ENCODE measurements at places on chromosomes 1 and 21.

GRCh38 chr1:89547563-89548116 lies 23.0 kb downstream of the LRRC8B start:
- DNase-seq = no peak

- no peak for DNase-seq
These were observed 49.3 kb downstream of the FBXO42 start for GRCh38 chr1:16302709-16303627.

DNA sequence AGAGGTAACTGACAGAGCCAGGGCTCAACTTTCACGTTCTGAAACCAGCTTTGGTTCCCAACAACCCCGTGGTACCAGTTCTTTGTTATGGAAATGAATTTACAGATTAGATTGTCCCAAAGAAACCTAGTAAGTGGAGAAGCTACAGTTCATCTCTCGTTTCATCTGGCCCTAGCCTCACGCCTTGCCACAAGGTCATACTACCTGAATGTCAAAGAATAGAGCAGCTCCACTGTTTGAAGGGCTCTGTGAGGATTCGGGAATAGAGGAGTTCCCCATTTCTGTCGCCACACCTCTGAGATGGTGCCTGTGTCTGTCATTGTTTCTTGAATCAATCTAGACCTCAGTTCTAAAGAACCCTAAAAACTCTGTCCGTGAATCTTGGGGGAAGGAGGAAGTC lies 15.0 kb upstream of the CDC42 start:
- no peak for DNase-seq

DNA sequence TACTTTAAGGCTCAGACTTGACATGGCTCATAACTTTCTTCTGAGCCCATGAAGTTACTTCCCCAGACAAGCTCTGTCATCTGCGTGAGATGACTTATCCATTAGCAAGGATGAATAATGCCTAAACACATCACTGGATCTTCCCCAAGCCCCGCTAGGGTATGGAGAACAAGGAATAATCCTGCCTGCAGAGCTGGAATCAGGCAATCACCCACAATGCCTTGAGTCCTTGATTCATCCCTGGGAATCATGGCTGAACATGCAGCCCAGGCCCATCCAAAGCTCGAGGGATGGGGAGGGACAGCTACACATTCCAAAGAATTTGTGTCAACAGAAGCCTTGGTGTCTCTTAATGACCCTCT lies 131.7 kb downstream of the PSMG1 start:
- DNase-seq = no peak

- DNase-seq = peak; percentile 51
These were observed 20.6 kb upstream of the SH3D21 start for GRCh38 chr1:36285443-36286101.

DNA sequence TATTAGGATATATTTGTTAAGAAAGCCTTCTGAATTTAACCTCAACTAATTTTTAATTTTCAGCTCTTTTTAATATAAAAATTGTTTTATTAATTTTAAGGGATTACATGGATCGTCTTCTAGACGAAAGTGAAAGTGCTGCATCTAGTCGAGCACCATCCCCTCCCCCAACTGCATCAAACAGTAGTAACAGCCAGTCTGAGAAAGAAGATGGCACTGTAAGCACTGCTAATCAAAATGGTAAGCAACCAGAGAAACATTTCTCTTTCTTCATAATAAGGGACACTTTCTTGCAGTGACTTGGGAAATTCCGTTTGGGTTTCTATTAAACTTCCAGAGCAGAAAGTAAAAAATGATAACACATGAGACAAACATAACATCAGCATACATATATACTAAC lies 56.9 kb downstream of the MIER1 start:
- DNase-seq = no peak

GRCh38 chr1:212680680-212681389 lies 18.8 kb downstream of the BATF3 start:
- DNase-seq = no peak

GRCh38 chr1:117753232-117753631 lies 147.4 kb downstream of the TENT5C start:
- no peak for DNase-seq

- DNase-seq = peak; percentile 63
These were observed 50.8 kb downstream of the RHBG start for GRCh38 chr1:156419854-156420204.

DNA sequence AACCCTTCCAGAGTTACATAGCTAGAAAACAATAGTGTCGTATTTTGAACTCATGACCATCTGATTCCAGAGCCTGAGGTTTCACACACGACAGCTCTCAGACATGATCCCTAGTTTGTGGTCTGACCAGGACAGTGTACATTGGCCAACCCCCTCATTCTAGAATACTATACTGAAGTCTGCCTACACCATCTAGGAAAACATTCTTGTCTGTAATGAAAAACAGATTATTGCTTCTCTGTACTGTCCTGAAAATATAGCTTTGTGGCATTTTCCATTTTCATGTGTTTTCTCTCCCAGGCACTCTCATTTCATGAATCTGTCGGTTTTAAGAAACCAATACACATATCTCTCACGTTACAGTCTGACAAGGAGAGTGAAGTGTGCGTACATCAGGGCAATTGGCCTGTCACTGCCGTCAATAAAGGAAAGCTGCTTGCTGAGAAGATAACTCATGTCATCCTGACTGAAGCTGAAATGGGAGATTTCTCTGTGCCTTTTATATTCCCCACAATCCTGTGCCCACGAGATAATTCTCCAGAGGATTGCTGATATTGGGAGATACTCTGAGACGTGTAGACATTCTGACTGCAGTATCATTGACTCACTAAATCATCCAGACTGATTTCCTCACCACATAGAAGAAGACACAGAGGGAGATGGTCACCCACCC lies 585.6 kb downstream of the PLPP3 start:
- no peak for DNase-seq

GRCh38 chr1:7606096-7606495 lies 165.0 kb upstream of the VAMP3 start:
- DNase-seq = no peak

- no peak for DNase-seq
These were observed 59.6 kb upstream of the CSF3R start for GRCh38 chr1:36542024-36542961.

DNA sequence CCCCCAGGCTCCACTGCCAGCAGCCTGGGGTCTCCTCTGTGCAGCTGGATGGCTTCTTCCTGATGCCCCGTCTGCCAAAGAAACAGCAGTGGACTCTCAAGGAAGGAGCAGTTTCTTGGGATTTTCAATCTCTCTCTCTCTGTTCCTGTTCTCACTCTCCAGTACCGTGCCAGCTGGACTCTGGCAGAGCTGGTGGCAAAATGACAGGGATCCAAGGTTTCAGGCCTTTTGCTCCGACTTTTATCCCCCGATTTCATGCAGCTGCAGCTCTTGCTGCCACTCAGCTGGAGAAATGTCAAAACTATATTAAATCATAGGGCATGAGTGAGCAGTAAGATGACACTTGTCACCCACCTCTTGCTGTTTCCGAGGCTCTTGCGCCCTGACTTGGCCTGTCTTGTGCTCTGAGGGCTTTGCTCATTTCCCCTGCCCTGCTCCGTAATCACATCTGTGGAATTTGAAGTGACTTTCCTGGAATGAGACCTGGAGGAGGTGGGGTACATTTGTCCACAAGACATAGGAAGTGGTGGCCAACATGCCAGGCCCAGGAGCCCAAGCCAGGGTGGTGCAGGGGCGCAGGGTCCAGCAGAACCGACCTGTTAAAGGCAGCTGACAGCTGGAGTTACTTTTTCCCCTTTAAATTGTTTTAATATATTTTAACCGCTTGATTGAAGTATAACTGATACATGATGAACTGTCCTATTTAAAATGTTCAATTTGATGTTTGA lies 576.2 kb downstream of the PTPRU start:
- no peak for DNase-seq

DNA sequence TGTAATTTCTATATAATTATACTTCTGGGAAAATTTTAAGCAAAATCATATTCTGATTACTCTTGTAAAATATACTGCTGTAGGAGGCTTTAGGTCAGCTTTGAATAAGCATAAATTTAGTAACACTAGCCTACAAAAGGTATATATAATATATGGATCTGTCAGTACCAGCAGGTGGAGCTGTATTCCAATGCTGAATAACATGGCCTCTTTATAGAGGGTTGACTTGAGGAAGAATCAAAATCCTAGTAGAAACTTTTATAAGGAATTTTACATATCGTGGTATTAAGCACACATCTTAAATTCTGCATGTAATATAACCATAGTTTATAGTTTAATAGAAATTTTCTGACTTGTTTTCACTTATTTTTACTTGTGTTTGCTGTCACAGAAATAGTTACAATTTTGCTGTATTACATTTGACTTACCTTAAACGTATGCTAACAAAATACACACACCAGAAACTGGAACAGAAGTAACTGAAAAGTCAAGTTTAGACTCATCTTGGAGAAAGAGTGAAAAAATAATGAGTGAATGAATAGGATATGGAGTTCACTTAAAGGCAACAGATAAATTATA lies 79.3 kb downstream of the HMCN1 start:
- peak; percentile 3 for DNase-seq

DNA sequence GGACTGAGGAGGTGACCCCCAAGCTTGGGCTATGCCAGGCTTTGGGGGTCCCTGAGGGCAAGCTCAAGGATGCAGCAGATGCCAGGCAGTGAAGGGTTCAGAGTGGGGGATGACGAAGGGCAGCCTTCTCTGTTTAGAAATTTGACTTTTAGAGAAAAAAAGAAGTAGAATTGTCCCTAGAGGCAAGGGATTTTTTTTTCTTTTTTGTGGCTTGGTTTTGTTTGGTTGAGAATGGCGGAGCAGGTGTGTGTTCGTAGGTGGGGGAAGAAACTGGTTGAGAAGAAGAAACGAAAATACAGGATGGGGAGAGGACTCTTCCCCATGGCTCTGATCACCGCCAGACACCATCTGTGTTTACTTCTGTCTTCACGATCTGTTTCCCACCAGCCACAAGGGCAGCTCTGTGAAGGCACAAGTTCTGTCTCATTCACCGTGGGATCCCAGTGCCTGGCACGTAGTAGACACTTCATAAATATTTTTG lies 8.2 kb downstream of the PLA2G5 start:
- no peak for DNase-seq

DNA sequence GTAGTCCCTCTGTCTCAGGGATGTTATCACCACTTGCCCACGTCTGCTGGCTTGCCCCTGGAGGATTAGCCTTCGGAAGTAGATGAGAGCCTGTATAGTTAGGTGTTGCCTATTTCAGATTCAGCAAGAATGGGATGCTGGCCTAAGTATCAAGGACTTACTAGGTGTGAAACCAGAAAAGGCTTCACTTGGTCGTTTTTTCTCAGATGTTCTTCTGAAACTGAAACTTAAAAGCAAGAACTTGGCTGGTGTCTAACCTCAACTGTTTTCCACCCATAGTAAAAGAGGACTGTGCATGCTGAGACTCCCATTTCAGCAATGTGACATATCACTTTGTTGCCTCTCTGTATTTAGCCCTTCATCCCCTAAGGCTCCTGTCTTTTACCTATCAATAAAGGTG lies 67.0 kb upstream of the LRRC53 start:
- DNase-seq = no peak

- DNase-seq = no peak
These were observed 23.0 kb downstream of the APP start for GRCh38 chr21:26147535-26147934.

DNA sequence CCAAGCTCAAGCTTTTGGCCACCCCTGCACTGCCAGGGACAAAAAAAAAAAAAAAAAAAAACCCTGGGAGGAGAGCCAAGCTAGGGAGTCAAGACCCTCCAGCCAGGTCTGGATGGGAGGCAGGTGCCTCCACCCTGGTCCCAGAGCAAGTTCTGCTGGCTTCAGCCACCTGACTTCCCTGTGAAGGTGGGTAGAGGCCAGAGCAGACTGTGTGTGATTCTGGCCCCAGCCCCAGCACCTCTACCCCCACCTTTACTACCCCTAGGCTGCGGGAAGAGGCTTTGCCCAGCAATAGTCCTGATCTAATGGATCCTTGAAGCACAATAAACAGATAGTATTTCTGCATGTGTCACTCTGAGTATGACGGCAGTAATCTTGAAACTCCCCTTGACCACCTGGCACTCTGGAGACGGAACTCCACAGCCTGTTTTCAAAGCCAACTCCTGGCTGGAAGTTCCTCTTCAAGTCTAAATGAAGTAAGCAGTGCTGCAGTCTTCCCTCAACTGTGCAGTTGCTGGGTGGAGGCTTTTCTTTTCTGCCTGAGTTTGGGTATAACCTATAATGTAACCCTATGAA lies 9.8 kb downstream of the PDZK1IP1 start:
- DNase-seq = no peak

DNA sequence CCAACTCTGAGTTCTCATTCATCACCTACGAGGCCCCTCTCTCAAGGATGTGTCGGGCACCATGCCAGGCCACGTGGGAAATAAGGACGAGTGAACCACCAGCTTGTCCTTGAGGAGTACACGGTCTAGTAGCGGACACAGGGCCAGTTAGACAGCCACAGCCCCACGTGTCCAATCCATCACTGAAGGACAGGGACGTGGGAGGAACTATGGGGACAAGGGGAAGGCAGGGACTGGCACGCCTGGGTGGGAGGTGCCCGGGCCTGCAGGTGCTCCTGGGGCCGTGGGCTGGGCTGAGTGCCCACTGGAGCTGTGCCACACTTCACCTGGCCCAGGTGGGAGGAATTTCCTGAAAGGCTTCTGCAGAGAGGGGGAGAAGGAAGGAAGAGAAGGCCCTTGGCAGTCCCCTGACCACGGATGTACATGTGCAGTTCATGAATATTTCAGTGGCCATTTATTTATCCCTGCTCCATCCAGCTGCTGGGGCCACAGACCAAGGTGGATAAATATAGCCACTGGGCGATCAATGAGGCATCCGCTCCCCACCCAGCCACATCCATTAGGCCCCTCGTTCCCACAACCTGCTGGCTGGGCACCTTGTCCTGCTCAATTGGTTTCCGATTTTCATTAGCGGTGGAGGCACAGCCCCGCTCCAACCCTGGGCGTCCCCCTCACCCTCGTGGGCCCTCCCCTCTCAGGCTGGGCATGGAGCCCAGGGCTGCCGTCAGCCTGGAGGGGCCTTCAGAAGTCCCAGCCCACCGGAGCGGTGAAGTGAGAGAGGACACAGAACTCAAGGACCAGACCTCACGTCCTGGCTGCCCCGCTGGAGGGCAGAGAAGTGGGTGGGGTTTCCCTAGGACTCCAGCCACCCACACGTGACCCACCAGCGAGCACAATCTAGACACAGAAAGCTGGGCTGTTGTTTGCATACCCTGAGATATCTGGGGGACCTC lies 59.5 kb downstream of the CASZ1 start:
- no peak for DNase-seq

GRCh38 chr1:98824736-98825135 lies 163.2 kb downstream of the SNX7 start:
- no peak for DNase-seq

- DNase-seq = no peak
These were observed 2.9 kb downstream of the COL9A2 start for GRCh38 chr1:40313958-40314720.

- DNase-seq = no peak
These were observed 18.9 kb downstream of the SGIP1 start for GRCh38 chr1:66552829-66553228.

DNA sequence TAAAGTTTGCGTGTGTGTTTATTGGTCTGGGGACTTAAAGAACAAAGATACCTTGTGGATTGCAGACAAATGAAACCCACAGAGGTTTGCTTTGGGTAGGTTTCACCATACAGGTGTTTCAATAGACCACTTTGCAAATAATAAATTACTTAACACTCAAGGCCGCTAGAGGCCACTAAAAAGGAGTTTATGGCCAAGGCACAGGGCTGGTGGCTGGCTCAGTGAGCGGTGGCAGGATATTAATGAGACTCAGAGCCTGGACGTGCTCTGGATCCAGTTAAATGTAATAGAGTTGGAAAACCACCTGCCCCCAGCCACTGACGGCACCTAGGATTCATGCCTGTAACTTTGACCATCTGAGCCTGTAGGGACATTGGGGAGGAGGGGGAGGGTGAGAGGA lies 44.5 kb downstream of the LRRC38 start:
- no peak for DNase-seq

GRCh38 chr1:12616709-12617373 lies 1.2 kb downstream of the DHRS3 start:
- no peak for DNase-seq

Data from HuH-7.5 (cell line).